Activated CD8-positive, alpha-beta memory T cell treated with anti-CD3 and anti-CD28 coated beads for 4 hours (primary cell): ENCODE measurements at places on chromosomes 3 and 15.

DNA sequence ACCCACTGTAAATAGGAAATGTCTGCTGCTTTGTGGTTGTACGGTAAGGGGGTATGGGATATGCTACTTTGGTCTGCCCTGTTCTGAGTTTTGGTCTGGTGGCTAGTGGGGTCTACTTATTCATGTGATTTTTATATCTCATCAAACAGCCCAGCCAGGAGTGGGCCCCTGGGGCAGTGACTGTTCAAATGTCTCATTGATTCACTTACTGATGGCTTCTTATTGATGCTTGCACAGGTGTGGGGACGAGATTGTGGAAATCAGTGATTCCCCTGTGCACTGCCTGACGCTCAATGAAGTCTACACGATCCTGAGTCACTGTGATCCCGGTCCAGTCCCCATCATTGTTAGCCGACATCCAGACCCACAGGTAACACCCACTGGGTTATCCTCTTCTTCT lies 38.5 kb downstream of the STARD5 start:
- DNase-seq, result no peak

- no peak for DNase-seq
Observed at GRCh38 chr15:90685591-90686434, 31.3 kb upstream of the BLM start.

- no peak for DNase-seq
Observed at GRCh38 chr3:182814419-182815062, 21.2 kb downstream of the ATP11B start.

- no peak for DNase-seq
Observed at GRCh38 chr3:170490828-170491560, 72.3 kb downstream of the CLDN11 start.

DNA sequence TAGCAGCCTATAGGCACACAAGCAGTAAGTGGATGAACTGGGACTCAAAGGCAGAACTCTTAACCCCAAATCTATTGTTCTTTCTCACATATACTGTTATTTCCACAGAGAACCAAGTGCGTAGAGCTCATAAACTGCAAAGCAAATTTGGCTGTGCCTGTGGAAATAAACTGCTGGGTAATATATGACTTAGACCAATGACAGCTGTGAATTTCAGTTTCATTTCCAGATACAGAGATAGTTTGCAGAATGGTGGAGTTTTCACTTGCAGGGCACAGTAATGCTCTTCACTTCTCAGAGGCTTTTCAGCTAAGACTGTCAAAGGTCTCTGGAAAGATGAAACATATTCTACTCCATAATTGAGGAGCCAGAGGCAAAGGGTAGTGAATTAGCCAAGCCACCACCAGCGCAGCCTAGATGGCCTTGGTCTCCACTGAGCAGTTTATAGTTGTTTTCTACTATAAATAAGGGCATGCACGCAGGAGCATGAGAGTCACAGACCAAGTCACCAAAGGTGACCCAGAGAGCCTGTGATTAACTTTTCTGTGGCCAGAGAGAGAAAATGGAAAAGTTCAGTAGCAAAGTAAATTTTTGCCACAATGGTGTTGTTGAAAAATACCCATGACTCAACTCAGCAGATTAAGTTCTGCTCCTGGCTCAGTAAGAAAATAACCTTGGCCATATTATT lies 180.7 kb upstream of the GRM7 start:
- DNase-seq, result no peak

DNA sequence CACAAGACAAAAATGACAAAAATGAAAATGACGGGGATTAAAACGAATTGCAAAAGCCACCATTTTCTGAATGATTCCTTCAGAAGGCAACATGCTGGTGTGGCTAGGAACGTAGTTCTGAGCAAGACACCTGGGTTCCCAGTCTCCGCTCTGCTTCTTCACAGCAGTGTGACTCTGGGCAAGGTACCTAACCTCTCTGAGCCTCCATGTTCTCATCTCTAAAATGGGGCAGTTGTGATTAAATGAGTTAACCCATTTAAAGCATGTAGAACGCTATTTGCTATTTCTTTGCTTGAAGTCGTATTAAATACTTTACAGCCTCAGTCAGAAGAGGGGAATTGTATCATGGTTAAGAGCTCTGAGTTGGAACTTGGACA lies 23.6 kb downstream of the BHLHE40 start:
- DNase-seq, result no peak

DNA sequence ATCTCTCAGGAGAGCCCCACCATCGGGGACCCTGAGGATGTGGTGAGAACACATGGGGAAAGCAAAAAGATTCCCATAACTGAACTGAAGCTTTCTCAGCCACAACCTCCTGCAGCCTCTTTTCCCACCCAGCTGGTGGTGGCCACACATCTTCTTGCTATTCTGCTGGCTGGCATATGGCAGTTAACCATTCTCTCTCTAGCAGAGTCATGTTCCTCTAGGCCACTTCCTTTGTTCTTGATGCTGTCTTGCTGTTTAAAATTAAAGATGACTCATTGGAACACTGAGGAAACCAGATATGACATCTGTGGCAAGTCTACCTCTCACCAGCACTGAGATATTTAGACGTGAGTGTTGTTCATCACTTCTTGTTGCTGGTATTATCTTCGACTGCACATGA lies 180.3 kb upstream of the ROBO2 start:
- no peak for DNase-seq

DNA sequence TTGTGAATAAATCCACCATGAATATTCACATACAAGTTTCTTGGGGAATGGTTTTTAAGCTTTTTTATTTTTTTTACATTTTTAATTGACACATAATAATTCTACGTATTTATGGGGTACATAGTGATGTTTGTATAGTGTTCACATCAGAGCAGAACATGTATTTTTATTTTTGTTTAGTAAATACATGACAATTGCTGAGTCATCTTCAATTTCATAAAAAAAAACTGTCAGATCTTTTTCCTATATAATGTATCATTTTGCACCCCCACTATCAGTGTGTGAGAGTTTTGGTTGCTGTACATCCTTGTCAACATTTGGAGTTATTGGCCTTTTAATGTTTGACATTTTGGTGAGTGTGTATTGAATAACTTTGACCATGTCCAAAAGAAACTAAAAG lies 39.9 kb upstream of the FILIP1L start:
- no peak for DNase-seq
